Stimulated activated CD8-positive, alpha-beta memory T cell treated with anti-CD3 and anti-CD28 coated beads, Interleukin-7, amount 100 ng/mL, for 48 hours (primary cell): ENCODE measurements at places on chromosomes 3 and 15.

DNA sequence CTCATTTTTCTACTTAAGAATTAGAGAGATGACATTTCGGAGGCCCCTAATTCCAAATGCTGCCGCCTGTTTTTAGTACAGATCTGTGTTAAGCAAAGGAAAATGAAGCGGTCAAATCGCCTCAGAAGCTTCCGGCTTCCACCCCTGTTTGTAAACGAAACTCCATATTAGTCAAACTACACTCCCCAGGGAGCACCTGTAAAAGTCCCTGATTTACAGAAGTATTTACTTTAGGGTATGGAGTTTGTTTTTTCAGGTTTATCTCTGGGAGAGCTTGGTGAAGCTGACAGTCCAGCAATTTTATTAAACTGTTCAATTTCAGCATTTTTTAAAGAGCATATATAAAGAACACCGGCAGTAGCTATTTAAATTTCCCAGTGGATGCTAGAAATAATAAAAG lies 319.8 kb downstream of the FHIT start:
- no peak for DNase-seq

- DNase-seq = no peak
Measured at GRCh38 chr15:55222588-55222987, 25.8 kb upstream of the RSL24D1 start.

- no peak for DNase-seq
Measured at GRCh38 chr3:123048480-123049237, 18.2 kb upstream of the PDIA5 start.

DNA sequence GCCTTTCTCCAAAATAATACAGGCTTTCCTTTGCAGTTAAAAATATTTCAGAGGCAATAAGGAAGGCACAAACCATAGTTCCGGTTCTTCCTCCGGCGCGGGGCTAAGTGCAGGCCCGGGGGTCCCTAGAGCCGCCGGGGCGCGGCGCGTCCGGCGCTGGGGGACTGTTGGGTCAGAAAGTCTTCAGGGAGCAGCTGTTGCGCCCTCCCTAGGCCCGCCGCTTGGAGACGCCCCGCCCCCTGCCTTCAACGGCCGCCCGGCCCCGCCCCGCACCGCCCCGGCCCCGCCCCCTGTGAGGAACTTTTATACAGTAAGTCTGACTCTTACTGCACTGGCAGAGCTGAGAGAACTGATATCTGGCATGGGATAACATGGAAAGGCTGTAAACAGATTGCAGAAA lies 283.1 kb upstream of the ARL6 start:
- no peak for DNase-seq

- DNase-seq = no peak
Measured at GRCh38 chr3:170500995-170501394, 82.3 kb downstream of the CLDN11 start.
